ENCODE measurements at places on chromosomes 6 and 20.
A peak's percentile ranks its signal among the peaks of the same experiment; 100 is the strongest.

DNA sequence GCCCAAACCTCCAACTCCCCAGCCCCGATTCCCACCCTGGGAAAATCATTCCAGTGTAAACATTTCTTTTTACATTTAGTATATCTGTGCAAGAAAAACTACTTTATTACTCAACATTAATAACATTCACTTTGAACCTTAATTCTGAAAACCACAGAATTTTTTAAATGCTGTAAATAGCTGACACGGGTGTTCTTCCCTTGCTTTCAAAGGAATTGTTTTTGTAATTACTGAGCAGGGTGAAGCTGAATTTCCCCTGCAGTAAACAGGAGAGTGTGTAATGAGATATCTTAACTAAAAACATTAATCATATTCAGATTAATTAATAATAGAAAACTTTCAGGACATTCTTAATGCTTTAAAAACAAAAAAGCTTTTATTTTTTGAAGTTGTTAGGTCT lies 99.3 kb upstream of the CITED2 start:
- DNase-seq: no peak

DNA sequence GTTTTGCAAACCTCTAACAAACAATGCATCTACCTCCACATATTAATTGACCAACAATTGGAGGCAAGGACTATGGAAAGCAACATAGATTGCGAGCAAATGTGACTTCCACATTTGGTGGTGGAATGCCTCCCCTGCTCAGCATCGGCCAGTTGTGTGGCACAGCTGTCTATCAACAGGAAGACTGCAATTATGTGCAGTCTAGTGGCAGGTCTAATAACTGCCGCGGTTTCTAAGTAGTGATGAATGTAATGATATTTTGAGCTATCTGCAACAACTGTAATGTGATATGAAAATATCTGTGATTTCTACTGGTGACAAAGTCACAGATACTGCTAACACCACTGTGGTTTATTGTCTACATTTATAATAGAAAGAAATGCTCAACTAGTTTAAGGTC lies 56.8 kb downstream of the NCR2 start:
- no peak for DNase-seq

DNA sequence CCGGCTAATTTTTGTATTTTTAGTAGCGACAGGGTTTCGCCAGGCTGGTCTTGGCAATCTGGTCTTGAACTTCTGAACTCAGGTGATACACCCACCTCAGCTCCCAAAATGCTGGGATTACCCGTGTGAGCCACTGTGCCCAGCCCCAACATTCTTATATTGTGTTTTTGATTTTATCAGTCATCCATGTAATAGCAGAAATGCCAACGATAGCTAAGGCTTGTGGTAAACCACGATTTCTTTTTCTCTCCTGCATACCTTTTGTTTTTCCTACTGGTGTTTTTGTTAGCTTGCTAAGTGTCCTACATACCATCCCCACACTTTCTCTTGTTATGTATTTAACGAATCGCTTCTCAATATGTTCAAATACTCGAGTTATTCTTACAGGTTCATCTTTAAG lies 12.1 kb downstream of the PHACTR2 start:
- DNase-seq: no peak

GRCh38 chr6:4336084-4336483 lies 200.7 kb upstream of the ECI2 start:
- DNase-seq: no peak

GRCh38 chr6:12068899-12069557 lies 56.9 kb downstream of the HIVEP1 start:
- no peak for DNase-seq

DNA sequence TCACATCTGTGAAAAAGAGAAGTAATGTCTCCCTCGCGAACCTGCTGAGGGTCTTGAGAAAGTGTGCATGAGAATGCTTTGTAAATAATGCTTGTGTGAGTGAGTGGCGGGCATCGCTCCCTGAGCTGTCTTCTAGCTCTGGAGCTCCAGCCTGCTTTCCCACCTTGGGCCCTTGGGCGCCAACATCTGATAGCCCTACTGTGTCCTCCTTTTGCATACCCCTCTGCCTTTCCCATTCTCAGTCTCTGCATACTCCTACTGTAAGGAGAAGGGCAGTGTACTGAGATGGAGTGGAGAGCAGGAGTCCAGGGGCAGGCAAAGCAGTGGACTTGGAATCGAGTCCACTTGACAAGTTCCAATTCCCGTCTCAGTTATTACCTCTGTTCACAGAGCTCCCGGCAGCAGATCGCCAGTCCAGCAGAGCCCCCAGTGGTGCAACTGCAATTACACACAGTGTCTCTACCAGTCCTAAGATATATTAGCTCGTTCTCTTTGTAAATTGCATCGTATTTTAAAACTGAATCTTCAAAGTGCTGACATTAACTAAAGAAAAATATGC lies 847 bp upstream of the NCR2 start:
- no peak for DNase-seq

- DNase-seq: no peak
Observed at GRCh38 chr6:84151669-84152068, 75.8 kb downstream of the CEP162 start.

GRCh38 chr6:100023798-100024197 lies 29.8 kb upstream of the MCHR2 start:
- no peak for DNase-seq

DNA sequence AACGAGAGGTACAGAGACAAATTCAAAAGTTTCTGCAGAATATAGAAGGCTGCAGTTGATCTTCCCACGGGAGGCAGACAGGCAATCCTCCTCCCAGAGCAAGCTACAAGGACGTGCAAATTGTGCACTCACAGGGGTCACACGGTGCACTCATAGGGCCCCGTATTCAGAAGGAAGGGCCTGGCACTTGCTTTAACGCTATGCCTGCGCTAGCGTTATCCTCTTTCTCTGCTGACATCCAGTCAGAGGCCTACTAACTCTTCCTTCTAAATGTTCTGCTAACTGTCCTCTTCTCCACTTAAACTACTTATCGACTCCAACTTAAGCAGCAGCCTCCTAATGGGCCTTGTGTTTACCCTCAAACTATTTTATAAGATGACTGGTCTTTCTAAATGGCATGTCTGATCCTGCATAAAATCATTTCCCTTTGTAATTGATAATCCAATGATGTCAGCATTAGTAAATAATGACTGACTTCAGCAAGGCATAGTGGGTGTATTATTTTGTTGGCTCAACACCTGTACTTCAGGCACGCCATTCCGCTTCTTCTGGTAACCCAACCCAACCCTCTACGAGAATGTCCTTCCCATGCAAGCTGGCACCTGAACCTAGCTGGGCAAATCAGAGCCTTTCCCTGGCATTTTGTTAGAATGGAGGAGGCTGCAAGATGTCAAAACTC lies 2.2 kb downstream of the IFNGR1 start:
- no peak for DNase-seq

DNA sequence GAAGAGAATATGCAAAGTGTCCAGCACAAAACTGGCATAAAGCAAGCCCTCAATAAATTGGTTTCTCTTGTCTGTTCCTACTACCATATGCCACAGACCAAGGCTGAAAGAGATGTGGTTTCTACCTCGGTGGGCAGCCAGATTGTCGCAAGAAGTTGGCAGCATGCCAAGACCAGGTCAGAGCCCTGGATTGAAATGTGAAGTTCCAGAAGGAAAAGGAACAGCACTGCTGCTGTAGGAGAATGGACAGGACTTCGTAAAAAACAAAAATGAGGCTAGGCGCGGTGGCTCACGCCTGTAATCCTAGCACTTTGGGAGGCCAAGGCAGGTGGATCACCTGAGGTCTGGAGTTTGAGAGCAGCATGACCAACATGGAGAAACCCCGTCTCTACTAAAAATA lies 22.1 kb downstream of the MRPL14 start:
- DNase-seq: no peak

- no peak for DNase-seq
Observed at GRCh38 chr6:82608781-82609180, 245.2 kb downstream of the TPBG start.

DNA sequence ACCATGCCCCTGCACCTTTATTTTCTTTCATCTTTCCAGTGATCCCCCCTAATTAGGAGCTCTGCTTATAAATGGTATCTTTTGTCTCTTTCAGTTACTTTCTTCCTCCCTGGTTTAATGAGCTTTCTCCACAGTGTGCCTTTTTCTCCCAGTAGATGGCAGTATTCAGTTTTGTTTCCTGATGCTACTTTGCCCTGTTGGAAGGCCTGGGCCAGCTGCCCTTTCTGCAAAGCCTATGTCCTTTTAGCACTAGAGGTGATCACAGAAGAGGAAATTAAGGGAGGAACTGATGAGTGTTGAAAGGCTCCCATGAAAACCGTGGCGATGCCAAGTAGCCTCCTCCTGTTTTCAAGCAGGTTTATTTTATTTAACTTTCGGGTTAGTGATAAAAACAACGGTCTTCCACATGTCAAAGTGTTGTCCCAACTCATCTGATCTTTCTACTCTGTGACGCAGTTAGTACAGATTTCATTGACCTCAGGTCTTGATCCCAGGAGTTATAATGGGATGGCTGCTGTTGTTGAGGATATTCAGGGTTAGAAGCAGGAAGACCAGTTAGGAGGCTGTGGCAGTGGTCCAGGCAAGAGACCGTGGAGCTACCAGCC lies 184.2 kb upstream of the BMP2 start:
- no peak for DNase-seq

GRCh38 chr20:43058077-43058476 lies 131.6 kb downstream of the PTPRT start:
- no peak for DNase-seq

DNA sequence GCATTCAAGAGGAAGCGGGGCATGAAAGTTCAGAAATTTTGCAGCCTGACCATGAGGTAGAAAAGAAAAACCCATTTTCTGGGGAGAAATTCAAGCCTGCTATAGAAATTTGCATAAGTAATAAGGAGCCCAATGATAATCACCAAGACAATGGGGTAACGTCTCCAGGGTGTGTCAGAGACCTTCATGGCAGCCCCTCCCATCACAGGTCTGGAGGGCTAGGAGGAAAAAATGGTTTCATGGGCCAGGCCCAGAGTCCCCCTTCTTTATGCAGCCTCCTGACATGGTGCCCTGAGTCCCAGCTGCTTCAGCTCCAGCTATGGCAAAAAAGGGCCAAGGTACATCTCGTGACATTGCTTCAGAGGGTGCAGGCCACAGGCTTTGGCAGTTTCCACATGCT lies 618.5 kb downstream of the EYS start:
- no peak for DNase-seq

- no peak for DNase-seq
Observed at GRCh38 chr6:147023148-147023547, 181.1 kb upstream of the STXBP5 start.

- no peak for DNase-seq
Observed at GRCh38 chr20:58268936-58269619, 40.4 kb upstream of the RAB22A start.

DNA sequence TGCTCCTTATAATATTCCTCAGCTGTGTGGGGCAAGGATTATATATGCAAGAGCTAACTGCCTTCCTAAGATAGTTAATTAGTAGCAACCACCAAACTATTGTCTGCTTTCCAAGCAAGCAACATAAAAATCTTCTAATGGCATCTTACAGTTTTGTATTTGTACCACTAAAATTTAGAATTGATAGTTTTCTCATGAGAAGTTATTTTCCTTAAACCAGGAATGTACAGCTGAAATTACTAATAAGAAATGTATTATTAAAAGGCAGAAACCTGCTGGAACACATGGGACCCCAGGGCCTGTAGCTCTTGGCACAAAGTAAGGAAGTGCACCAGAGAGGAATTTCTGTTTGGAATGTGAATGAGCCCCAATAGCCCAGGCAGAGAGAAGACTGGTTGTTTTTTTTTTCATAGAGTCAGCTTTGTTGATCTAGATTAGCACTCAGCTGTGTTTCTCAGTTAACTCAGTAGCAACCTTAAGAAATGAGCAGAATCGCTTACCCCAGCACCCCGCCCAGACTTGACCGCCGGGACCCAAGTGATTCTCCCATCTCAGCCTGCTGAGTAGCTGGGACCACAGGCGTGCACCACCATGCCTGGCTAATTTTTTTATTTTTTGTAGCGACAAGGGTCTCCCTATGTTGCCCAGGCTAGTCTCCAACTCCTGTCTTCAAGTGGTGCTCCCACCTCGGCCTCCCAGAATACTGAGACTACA lies 2.6 kb downstream of the MGME1 start:
- DNase-seq: no peak

DNA sequence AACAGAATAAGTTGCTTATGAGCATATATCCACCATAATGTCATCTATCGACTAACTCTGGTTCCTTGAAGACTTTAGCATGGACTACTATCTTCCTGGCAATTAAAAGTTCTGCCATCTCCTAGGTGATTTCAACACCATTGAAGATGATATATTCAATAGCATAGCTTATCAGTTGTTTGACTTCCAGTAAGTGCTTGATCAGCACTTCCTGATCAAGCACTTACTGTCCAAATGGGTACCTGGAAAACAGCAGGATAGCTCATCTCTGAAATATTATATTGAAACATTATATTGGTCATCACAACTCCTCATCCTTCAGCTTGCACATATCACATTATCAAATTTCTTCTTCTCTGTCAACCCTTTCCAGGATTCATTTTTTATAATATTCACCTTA lies 75.5 kb upstream of the HMGCLL1 start:
- DNase-seq: no peak

DNA sequence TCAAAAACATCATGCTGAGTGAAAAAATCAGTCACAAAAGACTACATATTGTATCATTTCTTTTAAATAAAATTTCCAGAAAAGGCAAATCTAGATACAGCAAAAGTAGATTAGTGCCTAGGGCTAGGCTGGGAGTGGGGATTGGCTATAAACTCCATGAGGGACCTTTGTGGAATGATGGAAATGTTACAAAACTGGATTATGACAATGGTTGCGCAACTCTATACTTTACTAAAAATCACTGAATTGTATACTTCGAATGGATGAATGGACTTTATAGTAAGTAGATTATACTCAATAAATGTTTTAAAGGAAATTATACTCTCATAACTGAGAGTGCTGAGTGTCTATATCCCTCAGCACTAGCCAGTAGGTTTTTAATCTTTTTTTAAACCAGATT lies 4.3 kb downstream of the HMGN3 start:
- no peak for DNase-seq

DNA sequence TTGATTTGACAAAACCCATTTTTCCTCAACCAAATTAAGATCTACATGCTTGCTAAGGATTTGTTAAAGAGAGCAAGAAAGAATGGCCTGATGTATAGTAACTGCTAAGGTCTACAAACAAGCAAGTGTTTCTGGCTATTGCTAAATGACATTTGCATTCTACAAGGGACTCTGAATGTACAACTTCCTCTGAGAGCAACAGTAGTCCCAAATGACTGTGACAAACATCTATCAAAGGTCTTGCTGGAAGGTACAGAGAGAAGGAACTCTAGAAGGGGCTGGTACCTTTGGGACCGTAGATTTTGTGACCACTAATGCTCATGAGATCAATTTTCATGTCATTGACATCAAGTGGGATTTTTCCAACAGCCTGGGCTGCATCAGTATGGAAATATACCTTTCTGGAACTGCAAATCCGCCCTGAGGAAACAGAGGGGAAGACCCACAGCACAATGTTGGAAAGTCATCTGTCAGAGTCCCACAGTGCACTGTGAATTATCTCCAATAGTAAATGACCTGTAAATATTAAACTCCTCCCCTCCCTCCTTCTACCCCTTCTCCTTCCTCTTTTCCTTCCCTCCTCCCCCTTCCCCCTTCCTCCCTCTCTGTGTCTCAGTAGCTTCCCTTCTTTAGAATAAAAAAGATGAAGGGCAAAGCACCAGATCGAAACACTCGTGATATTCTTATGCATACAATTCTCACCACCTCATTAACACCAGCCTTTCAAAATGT lies 15.9 kb upstream of the CPNE1 start:
- no peak for DNase-seq

- peak; percentile 39 for DNase-seq
Observed at GRCh38 chr20:58308680-58309527, 611 bp upstream of the RAB22A start.
